Iris pigment epithelial cell (primary cell): ENCODE measurements at places on chromosomes 2 and 18.

DNA sequence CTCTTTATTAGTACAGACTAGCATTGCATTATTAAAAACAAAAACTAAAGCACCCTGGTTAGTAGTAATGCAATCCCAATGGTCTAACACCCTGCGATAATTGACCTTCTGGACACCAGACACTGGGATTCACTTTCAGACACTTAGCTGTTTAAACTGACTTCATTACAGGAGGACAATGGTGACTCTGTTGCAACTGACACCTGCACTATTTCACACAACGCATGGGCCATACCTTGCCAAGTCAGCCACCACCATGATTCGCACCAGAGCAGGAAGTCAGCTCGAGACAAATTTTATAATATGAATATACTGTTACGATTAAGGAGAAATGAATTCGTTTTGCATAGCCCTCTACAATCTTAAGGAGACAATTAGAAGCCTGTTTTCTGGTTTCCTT lies 150.7 kb downstream of the MEIS1 start:
- no peak for DNase-seq

- peak; percentile 75 for DNase-seq
Measured at GRCh38 chr2:200039724-200040650, 84.6 kb downstream of the MAIP1 start.

GRCh38 chr2:189860161-189860560 lies 75.9 kb downstream of the PMS1 start:
- peak; percentile 50 for DNase-seq

DNA sequence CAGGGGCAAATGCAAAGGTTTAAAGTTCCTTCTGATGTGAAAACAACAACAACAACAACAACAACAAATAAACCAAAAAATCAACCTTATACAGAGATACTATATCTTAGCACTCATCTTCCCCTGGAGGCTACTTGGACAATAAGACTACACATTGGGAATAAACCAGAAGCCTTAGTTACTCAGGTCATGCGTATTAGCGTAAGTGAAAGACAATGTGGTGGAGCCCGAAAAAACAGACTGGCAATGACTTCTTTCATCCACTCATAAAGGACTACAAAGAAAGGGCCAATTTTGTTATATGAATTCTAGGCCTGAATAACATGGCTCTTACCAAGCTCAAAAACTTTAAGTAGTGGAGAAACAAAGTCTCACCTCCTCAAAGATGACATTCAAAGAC lies 19.4 kb upstream of the PPP4R3B start:
- no peak for DNase-seq

DNA sequence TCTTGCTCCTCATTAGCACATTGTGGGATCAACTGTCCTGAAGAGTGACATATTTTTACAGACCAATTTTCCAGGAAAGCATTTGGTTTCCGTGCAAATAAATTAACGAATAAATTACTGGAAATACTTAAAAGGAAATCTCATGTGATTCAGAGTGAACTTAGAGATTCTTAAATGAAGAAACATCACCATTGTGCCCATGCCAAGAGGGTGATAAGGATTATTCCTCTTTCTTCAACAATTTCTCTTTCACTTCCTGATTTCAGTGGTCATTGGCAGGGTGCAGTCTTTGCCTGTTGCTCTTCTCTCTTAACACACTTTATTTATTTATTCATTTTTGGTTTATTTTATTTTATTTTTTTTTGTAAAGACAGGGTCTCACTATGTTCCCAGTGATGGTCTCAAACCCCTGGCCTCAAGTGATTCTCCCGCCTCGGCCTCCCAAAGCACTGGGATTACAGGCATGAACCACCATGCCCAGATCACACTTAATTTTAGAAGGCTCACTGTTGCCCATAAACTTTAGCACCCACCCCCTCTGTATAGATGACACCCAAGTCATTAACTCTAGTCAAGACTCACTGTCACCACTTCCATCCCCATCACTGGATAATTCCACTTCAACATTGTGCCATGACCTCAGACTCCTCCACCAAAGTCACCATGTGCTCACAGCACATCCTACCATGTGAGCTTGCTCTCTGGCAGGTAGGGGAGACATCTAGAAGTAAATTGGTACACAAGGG lies 92.6 kb upstream of the CERS6 start:
- no peak for DNase-seq

DNA sequence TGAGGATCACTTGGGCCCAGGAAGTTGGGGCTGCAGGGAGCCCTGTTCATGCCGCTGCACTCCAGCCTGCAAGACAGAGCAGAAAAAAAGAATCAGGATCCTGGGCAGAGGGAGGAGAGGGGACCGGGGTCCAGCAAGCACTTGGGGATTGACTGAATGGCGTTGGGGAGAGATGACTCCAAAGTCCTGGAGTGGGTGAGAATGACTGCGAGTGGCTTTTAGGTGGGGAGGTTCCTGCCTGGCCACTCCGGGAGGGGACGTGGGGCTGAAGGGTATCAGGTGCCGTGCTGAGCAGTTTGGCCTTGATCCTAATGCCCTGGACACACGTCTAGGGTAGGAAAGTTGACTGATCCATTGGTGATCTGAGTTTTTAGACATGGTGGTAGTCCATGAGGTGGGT lies 3.5 kb upstream of the NFATC1 start:
- DNase-seq: no peak

DNA sequence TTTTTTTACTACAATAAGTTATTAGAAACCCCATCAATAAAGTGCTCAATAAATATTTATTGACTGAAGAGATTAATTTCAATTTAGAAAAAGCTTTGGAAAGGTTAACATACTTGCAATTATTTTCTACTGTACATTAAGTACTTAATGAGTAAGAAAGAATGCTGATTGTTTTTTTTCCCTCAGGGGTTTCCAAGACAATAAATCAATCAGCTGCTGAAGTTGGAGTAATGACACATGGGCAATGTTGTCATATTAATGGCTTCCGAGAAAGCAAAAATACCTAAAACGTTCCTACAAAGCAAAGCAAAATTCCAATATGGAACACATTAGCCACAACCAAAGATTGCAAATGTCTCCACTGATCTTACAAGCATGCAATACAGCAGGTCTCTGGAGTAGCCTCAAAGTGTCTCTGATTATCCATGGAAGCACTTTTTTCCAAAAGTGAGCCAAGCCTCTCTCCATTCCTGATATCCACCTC lies 66.7 kb downstream of the ZC3H6 start:
- DNase-seq: no peak

DNA sequence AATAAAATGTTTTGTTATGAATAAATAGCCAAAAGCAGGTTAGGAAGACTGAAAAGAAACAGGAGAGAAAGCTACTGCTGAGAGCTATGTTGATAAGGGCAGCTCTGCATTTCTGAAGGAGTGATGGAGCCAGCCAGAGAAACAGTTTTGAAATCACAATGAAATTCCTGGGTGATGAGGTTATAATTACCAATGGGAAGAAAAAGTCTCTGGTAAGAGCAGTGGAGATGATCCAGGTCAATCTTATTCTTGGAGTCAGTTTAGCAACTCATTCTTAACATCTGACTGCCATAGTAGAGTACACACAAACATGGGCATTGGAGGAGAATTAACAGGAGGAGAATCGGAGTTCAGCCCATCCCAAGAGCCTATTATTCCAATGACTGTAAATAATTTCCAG lies 2.4 kb downstream of the ALKAL2 start:
- DNase-seq: peak; percentile 86

GRCh38 chr18:58762781-58763171 lies 91.5 kb downstream of the MALT1 start:
- no peak for DNase-seq

DNA sequence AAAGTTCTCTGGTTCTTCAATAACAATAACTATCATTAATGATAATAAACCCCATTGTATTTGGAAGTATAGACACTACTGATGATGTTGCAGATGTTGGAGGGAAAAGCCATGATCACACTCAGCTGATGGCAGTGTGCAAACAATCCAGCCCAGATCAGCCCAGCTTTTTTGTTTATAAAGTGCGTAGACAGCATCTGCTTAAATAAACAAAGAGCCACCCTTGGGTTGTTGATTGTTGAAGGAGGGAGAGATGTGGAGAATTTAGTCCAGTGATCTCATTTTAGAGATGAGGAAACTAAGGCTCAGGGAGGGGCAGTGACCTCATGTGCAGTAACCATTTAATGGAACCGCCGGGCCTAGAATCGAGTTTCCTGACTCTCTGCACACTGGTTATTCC lies 56.0 kb upstream of the MEX3C start:
- no peak for DNase-seq

GRCh38 chr2:36797324-36798070 lies 101.0 kb downstream of the VIT start:
- peak; percentile 41 for DNase-seq
